ENCODE measurements at places on chromosomes 2 and 18.

DNA sequence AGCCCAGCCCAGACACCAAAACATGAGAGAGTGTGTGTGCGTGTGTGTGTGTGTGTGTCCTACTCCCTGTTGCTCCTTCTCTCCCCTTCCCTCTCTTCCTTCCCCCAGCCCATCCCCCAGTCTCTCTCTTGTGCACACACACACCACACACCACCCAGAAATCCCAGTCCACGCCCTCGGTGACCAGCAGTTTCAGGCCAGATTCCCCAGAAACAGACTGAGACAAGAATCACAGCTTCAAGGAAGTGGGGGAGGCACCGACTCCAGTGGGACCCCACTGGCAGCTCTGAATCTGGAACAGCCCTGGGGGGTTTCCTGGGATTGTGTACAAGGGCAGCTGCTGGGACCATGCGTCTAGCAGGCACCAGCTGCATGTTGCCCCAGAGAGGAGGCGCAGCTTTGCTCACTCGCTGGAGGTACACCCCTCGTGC lies 113.5 kb downstream of the NDUFA10 start:
- DNase-seq = no peak

- no peak for DNase-seq
These were observed 98.3 kb downstream of the GRB14 start for GRCh38 chr2:164523009-164523408.

GRCh38 chr2:238131761-238132462 lies 6.6 kb upstream of the KLHL30 start:
- DNase-seq = no peak

DNA sequence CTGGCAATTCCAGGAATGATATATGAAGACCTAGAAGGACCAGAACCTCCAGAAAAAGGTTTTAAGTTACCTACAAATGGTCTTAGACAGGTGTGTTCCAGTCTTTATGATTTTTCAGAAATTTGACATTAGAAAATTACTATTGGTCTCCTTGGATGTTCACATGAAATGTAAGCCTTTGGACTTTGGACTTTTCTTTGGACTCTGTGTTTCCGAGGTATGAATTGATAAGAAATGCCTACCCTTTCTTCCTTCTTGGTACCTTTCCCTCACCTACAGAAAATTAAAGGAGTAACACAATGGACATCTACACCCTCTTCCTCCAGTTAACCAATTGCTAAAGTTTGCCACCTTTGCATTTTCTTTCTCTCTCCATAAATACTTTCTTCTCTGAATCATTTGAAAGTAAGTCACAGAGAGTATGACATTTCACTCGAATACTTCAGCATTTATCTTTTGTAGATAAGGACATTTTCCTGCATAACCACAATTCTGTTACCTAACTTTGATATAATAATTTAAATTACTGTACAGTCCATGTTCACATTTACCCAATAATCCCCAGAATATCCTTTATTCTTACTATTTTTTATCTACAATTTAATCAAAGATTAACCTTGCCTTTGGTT lies 26.2 kb downstream of the CEP192 start:
- DNase-seq = no peak

DNA sequence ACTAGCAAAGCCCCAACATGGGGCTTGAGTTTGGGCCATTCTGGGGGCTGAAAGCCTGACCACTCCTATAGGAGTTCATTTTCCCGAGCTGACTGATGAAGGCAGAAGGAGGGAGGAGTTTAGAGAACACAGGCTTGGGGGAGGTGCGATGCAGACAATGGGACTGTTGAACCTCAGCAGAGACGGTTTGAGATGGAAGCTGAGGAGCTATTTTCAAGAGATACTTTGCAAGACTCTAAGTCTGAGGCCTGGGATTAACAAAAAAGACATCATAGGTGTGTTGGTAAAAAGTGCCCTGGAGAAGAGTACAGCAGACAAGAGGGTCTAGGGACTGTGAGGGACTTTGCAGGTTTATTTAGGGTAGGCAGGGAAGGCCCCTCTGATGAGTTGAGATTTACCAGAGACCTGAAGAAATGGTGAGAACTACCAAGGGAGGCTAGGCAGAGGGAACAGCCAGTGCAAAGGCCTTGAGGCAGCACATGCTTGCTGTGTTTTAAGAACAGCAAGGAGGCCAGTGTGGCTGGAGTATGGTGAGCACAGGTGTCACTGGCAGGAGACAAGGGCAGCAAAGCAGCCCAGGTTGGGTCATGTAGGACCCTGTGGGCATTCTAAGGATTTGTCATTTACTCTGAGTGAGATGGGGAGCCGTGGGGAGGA lies 31.6 kb downstream of the PCBP1 start:
- DNase-seq = no peak

GRCh38 chr18:53408271-53408670 lies 816.2 kb downstream of the MBD2 start:
- no peak for DNase-seq

DNA sequence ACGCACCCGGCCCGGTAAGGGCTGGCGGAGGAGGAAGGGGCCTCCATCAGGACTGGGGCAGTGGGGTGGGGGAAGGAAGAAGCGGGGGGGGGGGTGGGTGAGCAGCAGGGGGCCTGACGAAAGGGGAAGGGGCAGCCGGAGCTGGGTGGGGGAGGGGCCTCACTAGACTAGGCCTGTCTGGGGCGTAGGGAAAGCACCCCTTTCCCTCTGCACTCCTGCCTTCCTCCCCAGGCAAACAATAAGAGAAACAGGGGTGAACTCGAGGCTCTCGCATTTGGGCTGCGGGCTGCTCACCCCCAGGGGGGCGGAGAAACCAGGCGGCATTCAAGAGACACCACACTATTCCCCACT lies 82.7 kb upstream of the POMC start:
- DNase-seq = no peak

GRCh38 chr18:22701326-22701725 lies 231.8 kb upstream of the RBBP8 start:
- no peak for DNase-seq

- peak; percentile 16 for DNase-seq
These were observed 13.2 kb downstream of the CNNM4 start for GRCh38 chr2:96773922-96774321.

- no peak for DNase-seq
These were observed at the start of gene SLC9A2 for GRCh38 chr2:102619414-102620319. Gene SLC9A2 (plus strand): TSS chr2:102619553. CDS start chr2:102619849, 296 bp downstream.

- DNase-seq = no peak
These were observed 591.6 kb downstream of the ERBB4 start for GRCh38 chr2:211946960-211947359.

GRCh38 chr2:219402665-219403515 lies 15.2 kb upstream of the DNPEP start:
- DNase-seq = peak; percentile 31

DNA sequence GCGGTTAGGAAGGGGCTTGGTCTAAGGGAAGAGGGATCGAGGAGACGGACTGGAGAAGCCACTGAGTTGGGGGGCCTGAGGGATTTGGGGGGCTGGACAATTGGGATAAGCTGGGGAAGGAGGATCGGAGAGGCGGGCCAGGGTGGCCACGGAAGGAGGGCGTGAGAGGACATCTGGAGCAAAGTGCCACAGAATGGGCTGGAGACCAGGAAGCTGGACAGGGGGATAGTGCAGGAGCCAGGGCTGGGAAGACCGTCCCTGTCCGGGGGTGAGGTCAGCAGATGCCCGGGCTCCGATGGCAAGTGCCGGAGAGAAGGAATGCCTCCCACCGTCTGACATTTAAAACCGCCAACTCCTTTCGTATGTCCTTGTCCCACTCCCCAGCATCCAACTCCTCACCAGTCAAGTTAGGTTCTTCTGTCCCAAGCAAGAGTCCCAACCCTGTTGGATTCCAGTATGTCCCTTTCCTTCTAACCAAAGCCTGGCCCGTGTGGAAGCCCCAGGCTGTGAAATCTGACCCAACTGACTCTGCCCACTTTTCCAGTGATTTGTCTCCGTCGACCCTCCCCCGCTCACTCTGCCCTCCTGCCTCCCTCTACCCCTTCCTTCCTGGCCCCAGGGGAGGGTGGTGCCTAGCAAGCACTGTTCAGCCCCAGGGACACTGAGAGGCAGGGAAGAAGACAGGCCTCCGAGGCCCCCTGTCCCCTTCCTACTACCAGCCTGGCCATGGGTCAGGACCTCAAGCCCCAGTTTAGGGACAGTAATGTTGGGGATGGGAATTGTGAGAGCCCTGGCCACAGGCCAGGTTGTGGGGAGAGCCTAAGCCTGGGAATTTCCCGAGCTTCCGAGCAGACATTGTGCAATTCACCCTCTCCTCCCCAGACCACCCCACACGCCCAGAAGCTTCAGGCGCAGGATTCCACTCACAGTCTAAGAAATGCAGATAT lies 31.5 kb upstream of the TMBIM1 start:
- no peak for DNase-seq

- DNase-seq = no peak
These were observed 16.7 kb downstream of the PKDCC start for GRCh38 chr2:42064417-42064942.

GRCh38 chr18:24611075-24611474 lies 150.6 kb downstream of the HRH4 start:
- DNase-seq = no peak

DNA sequence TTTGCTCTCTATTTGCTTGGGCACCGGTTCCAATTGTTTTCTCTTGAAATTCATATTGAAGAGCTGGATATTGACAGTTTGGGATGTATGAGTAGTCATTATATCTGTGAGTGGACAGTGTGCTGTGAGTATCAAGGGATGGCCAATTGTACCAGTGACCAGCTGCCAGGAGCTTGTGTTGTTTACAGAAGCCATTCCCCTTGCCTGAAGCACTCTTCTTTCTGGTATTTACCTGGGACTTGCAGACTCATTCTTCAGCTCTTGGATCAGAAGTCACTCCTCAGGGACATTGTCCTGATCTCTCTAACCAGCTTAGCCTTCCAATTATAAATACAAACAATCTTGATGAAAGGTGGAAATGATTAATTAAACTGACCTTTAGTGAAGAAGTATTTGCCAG lies 438.3 kb upstream of the LRATD1 start:
- no peak for DNase-seq

DNA sequence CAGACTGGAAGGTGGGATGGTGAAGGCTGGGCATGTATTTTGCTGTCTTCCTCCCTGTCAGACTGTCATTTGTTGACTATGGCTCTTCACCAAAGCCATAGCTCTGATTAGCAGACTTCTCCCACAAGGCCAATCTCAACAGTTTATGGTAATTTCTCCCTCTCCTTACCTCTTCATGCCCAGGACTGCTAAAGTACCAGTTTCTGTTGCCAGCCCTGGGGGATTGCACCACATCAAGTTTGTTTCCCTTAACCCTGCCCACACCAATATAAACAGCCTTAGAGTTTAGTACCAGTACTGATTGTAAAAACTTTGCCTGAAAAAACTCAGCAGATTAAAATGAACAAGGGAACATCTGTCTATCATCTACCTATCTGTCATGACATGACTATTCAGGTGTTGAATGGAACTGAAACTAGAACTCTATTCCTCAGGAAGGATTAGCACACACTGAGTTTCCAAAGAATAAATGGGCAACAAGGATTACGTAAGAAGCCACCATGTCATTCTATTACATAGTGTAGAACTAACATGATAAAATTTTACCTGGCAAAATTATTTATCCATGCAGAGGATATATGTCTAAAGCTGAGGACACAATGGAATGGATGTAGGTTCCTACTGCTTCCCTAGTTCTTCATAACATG lies 13.7 kb downstream of the FEZ2 start:
- no peak for DNase-seq

DNA sequence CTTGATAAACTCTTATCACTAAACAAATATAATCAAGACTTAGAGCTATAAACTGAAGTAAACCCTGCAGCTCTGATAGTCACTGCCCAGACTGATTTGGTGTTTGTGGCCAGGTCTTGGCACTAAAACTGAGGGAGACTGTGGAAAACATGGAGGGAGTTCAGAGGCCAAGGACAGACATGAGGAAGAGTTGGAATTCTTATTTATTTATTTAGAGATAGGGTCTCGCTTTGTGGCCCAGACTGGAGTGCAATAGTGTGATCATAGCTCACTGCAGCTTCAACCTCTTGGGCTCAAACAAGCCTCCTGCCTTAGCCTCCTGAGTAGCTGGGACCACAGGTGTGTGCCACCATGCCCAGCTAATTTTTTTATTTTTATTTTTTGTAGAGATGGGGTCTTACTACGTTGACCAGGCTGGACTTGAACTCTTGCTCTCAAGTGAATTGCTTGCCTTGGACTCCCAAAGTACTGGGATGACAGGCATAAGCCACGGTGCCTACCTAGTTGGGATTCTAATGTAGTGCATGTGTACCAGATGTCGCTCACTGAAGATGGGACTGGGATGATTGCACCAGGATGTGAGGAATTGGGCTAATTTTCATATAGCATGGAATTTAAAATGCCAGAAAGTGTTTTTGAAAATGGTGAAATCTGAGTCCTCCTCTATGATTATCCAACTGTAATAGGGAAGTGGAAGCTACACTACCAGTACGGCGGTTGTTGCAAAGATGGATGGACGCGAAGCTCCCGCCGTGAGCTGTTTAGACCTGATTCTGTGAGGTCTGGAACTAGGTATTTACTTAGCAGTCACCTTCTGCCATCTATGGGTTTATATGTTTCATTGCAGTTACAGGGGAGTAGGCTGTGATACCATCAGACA lies 52.7 kb upstream of the CTLA4 start:
- DNase-seq = peak; percentile 33

DNA sequence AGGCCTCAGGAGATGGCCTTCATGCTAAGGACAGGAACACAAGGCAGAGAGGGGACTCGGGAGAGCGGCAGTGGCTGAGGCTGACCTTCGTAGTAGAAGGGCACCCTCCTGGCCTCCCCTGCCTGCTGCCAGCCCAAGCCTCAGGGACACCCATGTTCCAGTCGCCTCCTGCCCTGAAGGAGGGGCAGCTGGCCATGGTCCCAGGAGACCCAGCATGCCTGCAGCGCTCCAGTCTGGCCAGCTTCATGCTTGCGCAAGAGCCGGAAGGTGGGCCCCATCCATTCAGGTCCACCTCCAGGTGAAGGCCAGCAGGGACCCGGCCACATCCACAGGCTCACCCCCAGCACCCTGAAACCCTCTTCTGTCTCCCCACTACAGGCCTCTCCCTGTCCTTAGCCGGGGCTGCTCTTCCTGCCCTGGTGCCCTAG lies 35.0 kb downstream of the BIN1 start:
- DNase-seq = no peak

DNA sequence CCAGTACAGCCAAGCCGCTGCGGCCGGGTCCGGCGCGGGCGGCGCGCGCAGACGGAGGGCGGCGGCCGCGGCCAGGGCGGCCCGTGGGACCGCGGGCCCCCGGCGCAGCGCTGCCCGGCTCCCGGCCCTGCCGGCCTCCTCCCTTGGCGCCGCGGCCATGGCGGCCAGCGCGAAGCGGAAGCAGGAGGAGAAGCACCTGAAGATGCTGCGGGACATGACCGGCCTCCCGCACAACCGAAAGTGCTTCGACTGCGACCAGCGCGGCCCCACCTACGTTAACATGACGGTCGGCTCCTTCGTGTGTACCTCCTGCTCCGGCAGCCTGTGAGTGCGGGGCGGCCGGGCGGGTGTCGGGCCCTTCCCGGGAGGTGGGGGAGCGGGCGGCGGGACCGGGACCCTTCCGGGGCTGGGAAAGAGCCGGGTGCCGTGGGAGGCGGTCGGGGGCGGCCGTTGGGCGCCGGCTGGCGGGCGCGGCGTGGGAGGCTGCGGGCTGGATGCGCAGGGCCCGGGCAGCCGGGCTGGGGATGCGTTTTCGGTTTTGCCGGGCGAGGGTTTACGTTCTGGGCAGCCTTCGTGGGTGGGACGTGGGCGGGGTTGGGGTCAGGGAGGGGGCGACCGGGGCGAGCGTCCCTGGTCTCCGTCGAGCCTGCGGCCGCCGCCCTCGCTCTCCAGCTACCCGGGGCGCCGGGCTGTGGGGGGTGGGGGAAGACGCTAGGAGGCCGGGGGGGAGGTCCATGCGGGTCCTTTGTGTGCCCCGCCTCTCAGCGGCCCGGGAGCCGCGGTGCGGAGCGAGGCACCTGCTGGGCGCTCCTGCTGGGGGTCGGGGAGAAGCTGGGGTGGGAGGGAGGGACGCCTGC lies 537 bp downstream of the AGFG1 start:
- peak; percentile 37 for DNase-seq

- no peak for DNase-seq
These were observed 32.2 kb downstream of the TLK1 start for GRCh38 chr2:171128461-171128860.
